ENCODE measurements at places on chromosomes 6 and 20.

- DNase-seq = no peak
These were observed 360.6 kb downstream of the RIMS1 start for GRCh38 chr6:72246926-72247325.

- DNase-seq = no peak
These were observed 135.3 kb downstream of the CDH4 start for GRCh38 chr20:61387204-61387953.

- no peak for DNase-seq
These were observed 29.1 kb downstream of the QRSL1 start for GRCh38 chr6:106658469-106658868.

DNA sequence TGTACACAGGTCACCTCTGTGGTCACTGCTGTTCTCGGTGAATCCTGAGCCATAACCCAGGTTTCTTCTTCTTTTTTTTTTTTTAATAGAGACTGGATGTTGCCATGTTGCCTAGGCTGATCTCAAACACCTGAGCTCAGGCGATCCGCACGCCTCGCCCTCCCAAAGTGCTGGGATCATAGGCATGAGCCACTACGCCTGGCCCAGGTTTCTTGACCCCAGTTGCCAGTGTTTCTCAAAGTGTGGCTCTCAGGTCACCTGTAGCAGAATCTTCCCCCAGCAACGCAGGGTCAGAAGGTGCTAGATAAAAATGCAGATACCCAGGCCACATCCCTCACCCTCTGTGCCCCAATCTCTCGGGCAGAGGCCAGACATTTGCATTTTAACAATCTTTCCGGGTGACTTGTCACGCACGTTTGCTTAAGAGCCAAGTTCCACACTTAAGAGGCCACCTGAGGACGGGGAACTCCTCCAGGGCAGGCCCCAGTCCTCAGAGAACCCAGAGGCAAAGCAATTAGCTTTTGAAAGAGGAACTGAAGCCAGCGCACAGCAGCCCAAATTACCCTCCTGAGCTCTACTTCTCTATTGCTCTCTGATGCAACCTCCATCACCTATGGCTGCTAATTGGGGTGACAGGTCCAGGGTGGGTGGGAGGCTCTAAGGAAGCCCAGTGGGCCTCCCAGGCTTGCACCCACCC, 81.8 kb downstream of the NFATC2 start:
- DNase-seq = no peak

DNA sequence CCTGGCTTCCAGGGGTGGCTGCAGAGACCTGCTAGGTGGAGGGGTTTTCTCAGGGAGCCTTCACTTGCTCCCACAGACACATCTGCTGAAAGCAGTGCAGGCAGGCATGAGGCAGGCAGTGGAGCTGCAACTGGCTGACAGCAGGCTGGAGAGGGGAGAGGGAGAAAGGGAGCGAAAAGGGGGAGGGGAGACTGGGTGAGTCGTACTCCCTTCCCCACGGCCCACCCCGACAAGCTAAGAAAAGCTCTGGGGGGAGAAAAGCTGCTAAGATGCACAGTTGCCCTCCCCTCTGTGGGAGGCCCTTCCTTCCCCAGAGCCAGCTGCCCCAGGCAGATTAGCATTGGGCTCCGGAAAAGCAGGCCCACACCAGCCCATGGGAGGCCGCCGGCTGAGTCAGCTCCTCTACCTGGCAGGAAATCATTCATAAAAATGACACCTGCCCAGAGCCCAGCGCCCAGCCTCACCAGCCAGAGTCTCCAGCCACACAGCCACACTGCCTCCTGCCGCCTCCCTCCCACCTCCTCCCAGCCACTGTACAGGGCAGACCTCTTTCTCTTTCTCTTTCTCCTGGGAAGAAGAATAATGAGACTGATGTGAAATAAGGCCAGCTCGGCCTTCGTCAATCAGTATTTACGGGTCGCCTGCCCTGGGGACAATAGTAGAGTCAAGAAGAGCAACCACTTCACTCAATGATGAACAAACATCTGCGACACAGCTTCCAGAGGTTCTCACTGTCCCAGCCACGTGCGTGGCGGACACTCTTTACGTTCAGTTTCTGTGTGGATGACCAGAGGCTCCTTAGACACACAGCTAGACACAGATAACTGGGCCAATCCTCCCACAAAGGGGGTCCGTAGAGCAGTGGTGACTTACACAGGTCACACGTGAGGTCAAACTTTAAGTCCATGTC, 7.7 kb upstream of the C20orf203 start:
- no peak for DNase-seq

GRCh38 chr6:159997498-159998101, 28.7 kb downstream of the IGF2R start:
- DNase-seq = no peak

- no peak for DNase-seq
These were observed 10.6 kb upstream of the STX16 start for GRCh38 chr20:58640446-58640845.

DNA sequence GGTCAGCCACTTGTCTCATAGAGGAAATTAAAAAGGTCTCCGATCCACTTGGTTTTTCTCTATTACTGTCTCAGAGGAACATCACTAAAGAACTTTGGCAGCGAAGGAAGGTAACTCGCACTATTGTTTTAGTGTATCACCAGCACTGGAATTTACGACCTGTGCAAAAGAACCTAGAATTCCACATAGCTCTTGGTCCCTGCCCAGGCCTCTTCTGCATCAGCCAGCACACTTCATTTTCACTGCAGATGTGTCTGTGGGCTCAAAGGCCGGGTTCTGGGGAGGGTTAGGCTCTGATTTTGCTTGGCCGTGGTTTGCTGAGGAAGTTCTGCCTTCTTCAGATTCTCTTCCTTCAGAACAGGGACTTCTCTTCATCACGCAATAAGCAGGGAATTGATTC, 102.8 kb upstream of the TMEM181 start:
- DNase-seq = no peak

- DNase-seq = no peak
These were observed 100.2 kb downstream of the UST start for GRCh38 chr6:148846778-148847761.

DNA sequence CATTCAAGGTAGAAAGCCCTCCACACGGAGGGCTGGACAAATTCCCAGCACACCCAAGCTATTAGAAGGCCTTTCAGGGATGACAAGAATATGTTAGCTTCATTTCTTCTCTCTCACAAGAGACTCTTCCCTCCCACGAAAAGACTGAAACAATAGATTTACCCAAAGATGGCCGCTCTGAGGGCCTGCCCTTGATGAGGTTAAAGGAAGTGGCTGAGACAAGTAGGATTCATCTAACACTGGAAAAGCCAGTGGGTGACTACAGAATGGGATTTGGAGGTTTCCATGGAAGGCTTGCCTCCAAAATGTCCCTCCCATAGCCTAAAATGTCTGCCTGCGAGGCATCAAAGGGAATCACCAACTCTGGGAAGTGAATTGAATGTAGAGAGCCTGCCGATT, 277.6 kb downstream of the CLIC5 start:
- DNase-seq = no peak

DNA sequence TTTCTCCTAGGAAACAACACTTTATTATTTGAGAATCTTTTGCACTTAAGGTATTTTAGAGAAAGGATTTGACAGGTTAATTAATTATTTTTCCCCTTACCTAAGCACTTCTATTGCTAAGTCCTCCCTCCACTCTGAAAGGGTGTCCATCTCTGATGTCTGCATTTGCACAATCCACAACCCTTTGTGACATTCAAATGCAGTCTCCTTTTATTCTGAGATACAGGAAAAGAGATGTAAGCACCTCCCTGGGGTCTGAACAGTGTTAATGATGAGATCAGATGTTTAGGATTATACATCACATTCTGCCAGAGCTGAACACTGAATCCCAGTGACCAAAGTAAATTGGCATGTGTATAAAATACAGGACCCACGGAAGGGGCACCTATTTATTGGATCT, 864.2 kb upstream of the FLRT3 start:
- no peak for DNase-seq

DNA sequence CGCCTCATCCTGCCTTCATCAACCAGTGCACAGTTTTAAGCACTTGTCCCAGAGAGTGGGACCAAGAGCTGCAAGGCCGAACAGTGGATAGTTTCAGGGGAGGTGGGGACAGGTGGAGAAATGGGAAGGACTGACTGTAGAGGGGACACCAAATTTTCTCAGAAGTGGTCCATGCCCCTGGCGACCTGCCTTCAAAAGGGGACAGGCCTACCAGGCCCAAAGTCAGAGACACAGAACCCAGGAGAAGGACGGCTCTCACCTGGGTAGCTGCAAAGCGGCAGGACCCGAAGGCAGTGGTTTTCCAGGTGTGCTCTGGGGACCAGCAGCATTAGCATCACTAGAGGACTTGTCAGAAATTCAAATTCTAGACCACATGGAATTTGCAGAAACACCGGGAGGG, 5.8 kb downstream of the TFEB start:
- peak; percentile 5 for DNase-seq

GRCh38 chr6:152723398-152723797, 25.7 kb downstream of the MYCT1 start:
- DNase-seq = no peak

DNA sequence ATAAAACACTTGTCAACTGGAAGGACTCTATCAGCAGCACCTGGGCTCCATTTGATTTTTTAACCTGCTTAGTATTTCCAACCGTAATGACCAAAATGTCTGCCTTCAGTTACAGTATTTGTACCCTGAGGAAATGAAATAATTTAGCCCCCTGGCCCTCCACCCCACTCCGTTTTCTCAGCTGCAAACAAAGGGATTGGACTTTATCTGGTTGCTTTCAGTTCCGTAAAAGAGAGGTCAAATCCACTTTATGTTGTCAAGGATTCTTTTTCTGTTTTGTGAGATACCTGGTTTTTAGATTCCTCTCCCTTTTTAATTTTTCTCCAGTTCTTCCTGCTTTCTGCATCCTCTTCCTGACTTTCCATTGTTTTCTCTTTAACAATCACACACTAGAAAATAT, 64.4 kb upstream of the BMP2 start:
- DNase-seq = no peak

DNA sequence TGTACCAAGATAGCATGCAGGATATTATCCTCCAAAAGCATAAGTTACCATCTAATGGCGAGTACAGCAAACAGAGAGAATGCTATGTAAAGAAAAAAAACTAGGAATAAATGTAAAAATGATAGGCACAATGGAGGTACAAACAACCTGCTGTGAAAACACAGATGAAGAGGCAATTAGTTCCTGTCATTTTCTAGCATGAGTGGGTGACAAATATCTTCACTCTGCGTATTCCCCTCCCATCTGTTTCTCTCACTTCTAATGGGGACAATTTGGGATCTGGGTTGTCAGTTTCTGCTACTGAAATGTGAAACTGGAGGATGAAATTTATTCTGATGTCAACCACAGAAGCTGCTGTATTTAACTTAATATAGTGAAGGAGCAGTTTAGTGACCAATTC, 11.7 kb upstream of the PTPRK start:
- DNase-seq = no peak

GRCh38 chr6:131954775-131955107, 3.6 kb upstream of the CCN2 start:
- no peak for DNase-seq

DNA sequence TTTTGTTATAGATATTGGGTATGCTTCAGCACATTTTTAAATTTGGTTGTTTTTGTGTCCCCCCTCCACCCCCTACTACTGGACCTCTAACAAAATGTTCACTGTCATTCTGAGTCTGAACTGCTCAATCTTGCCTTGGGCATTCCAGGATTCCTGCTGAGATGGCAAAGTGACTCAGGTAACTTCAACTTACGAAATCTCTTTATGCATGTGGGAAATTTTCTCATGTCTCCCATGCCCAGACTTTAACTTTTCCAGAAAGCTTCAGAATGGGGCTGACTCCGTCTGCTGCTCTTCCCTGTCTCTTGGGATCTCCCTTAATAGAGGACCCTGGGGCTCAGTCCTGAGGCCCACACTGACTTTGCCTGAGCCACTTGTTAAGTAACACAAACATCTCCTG, 14.0 kb downstream of the CYP39A1 start:
- no peak for DNase-seq

GRCh38 chr6:144297511-144298100, 12.5 kb downstream of the UTRN start:
- no peak for DNase-seq

DNA sequence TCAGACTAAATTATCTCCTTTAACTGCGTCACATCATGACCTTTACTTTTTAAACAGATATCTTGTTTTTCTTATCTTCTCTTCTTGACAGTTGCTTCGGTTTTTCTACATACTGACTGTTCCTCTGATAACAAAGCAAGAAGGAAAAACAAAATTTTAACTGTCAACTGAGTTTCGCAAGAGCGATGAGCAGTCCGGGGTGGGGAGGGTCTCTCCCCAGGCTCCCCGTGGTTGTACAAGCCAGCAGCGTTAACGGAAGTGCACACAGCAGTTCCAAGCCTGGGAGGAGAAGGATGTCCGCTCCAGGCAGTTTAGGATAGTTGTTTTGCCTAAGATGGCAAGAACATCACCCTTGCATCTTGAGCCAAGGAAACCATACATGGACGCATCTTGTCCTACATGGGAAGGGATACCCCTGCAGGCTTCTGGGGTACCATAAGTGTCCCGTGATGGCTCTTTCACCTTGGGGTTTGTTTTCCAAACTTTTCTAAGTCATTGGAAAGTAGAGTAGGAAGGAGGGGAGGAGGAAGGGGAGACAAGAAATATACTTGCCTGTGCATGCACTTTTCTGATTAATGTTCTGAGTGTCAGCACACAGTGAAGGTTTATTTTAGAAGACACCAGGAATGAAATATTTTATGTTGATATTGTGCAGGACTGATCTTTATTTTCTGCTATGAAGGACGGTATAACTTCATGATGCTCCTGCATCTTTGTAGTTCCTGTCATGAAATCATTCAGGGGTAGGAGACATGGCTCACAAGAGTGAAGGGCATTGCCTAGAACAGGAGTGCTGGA, 20.8 kb downstream of the SLC24A3 start:
- DNase-seq = no peak

- no peak for DNase-seq
These were observed 98.7 kb downstream of the ZDHHC14 start for GRCh38 chr6:157479464-157480303.

- no peak for DNase-seq
These were observed 713 bp downstream of the WFDC9 start for GRCh38 chr20:45630371-45630770.

DNA sequence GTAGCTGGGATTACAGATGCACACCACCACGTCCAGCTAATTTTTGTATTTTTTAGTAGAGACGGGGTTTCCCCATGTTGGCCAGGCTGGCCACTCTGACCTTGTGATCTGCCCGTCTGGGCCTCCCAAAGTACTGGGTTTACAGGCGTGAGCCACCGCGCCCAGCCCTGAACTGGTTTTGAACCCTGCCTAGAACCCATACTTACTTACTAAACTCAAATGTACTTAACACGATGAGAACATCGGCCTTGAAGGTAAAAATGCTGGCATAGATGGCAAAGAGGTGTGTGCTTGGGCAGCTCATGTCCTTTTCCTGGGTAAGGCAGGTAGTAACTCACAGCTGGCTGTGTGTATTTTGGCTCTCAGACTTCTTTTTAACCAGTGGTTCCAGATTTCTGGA, 3.2 kb upstream of the ARMC12 start:
- DNase-seq = no peak

GRCh38 chr6:82076916-82077315, 170.6 kb downstream of the IBTK start:
- DNase-seq = no peak

GRCh38 chr20:33784225-33784624, 26.9 kb upstream of the CHMP4B start:
- DNase-seq = no peak

All from globus pallidus (tissue), 1 donor.